Central memory CD4-positive, alpha-beta T cell (primary cell): ENCODE measurements at places on chromosomes 7 and 10.
A peak's percentile ranks its signal among the peaks of the same experiment; 100 is the strongest.

GRCh38 chr10:106038246-106038645 is 1126.3 kb downstream of the SORCS1 start:
- no peak for DNase-seq

GRCh38 chr10:119517235-119518141 is 25.0 kb downstream of the RGS10 start:
- DNase-seq: peak; percentile 43

DNA sequence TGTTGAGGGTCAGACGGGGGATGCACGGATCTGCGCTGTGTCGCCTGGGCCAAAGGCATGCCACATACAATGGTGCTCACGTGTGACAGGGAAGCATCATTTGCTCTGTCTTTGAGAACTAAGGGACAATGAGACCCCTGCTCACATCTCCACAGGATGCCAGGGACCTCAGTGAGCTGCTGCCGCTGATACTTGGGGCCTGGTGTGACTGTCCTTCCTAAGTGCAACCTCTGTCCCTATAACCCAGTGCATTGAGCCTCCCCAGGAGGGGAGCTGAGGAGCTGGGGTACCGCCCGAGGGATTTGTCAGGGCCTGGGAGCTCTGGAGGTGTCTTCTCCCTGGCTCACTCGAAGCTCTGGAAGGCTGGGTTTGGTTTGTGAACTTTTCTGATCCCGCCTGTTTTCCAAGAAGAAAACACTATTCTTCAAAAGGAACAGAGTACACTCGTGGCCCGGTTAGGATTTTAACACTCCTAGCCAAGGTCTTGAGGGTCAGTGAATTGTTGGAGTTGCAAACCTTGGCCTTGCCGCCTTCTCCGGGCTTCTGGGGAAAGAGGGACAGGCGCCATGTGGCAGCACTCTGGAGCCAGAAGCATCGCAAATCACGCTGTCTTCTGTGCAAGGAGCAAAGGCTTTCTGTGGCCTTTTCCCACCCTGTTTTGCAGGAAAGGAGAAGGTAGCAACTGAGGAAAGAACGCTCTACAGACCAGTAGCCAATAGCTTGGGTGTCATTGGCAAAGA is 26.2 kb upstream of the CTBP2 start:
- no peak for DNase-seq

DNA sequence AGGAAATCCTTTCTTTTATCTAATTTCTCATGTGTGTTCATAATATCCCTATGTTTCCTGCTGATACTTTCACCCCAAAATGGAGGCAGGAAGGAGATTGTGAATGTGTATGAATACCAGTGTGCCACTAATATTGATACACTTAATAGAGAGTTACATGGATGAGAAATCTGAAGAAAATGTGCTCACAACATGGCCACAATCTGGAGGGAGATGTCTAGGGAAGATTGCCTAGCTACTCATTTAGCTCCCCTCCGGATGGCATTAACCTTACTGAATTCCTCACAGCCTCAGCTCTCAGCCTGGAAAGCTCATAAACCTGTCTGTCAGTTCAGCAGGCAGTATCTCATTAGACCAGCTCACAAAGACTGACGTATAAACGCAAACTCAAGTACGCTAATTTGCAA is 23.4 kb upstream of the DMTF1 start:
- DNase-seq: no peak

DNA sequence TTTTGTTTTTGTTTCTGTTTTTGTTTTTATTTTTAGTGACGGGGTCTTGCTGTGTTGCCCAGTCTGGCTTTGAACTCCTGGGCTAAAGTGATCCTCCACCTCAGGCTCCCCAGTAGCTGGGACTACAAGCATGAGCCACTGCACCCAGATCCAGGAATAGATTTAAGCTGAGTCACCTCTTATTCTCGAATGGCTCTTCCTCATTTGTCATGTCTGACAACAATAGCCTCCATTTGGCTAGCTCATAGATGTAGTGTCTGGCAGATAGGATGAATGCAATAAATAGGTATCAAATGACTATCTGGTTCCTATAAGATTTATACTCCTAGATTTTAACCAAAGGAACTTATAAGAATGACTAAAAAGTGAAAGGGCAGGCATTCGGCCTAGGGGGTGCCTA is 172.9 kb downstream of the TMEM26 start:
- no peak for DNase-seq

DNA sequence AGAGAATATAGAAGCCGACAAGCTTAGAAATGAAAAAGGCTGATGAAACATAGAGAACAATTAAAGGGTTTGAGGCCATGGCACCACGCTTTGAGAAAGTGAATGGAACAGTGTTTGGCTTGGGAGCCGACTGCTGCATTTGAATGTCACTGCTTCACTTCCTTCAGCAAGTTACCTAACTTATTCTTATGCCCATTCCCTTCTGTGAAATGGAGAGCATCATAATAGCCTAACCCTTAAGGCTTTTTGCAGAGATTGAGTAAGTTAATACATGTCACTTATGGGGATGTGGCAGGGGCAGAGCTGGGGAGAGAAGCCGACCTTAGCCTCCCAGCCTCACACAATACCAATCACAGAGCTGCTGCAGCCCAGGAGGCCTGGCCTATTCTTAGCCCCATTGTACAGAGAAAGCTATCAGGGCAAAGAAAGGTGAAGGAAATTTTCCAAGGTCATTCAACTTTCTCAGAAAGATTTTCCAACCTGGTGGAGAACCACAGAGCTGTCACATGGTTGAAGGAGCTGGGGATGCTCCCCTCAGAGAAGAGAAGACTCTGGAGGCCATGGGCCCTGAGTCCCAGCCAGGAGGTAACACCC is 186.0 kb upstream of the GDF10 start:
- no peak for DNase-seq

DNA sequence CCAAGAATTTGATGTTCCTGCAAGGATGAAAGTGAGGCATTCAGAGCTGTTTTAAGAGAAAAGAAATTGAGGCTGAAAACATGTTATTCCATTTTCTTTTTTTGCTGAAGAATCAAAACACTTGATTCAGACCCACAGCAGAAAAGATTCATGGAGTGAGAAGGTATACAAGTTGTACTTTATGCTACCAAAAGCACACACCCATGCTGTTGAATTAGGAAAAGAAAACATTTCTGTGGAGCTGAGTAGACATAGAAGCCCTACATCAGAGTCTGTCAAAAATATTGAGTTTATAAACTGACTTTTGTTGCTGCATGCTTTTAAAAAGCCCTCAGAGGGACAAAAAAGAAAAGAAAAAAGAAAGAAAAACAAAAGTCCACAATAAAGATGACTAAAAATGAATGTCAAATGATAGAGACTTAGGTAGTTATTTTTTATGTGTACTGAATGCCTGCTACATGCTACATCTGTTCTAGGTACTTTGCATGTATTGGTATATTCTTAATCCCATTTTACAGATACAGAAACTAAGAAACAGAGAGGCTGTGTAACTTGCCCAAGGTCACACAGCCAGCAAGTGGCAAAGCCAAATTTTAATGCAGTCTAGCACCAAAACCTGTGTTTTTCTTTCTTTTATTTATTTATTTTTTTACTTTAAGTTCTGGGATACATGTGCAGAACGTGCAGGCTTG is 71.7 kb upstream of the PALS2 start:
- DNase-seq: no peak

GRCh38 chr10:84525120-84525806 is 196.9 kb downstream of the CCSER2 start:
- no peak for DNase-seq

DNA sequence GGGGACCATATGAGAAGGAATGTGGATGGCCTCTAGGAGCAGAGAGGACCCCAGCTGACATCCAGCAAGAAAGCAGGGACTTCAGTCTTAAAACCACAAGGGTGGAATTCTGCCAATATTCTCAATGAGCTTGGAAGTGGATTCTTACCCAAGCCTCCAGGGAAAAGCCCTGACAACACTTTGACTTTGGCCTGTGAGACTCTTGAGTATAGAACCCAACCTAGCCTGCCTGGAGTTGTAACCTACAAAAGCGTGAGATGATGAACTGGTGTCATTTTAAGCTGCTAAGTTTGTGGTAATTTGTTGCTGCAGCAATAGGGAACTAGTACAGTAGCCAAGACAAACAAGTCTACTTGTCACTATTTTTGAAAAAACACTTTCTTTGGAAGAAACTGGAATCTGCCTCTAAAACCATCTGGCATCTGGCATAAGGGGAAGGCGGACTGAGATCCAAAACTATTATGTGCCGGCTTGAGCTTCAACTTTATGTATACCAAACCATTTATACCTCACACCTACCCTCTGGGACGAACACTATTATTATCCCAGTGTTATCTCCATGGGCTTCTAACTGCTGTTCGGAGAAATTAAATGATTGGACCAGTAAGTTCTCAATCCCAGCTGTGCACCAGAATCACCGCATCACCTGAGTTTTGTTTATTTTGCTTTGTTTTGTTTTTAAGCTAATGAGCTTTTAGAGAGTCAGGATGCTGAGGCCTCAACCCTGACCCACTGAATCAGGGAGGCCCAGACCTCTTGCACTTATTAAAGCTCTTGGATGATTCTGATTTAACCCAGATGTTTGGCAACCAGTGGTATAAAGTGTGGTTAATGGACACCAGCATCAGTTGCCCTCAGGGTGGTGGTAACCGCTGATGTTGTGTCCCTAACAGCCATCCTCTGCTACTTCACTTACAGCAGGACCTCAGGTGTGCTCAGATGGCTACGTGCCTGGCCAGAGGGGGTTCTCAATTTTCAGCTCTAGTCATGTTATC is 83.0 kb downstream of the C1GALT1 start:
- DNase-seq: no peak

DNA sequence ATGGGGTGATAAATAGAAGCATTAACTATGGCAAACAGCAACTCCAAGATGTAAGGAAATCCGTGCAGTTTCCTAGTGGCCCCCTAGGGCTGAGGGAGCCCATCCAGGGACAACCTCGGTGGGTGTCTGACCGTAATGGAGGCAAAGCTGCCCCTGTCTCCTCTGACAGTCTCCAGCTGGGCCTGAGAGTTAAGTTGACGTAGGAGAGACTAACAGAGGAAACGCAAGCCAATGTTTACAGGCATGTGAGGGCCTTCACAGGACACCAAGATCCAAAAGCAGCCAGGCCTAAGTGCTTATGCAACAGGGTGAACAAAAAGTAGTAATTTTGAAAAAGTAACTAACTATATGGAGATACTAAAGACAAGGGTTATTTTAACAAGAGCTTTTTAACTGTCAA is 330.0 kb upstream of the C7orf33 start:
- DNase-seq: no peak

- DNase-seq: no peak
Measured at GRCh38 chr7:112500619-112501018, 19.8 kb downstream of the LSMEM1 start.

DNA sequence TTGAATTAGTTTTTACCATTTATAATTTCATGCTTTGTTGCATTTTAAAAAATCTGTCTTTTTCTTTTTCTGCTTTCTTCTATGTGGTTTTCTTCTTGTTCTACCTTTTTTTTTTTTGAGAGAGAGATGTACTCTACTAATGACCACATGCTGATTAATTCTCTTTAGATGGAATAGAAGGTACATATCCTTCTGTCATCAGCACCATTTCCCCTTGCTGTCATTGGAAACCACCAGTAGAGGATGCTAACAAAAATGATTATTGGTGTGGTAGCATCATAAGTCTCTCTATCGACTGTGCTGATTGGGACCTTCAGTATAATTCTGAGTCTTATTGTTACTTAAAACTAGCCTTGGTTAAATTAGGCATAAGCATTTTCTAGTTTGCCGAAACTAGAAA is 3.6 kb downstream of the ZEB1 start:
- peak; percentile 10 for DNase-seq

- no peak for DNase-seq
Measured at GRCh38 chr10:13946209-13946460, 359.4 kb downstream of the PRPF18 start.

DNA sequence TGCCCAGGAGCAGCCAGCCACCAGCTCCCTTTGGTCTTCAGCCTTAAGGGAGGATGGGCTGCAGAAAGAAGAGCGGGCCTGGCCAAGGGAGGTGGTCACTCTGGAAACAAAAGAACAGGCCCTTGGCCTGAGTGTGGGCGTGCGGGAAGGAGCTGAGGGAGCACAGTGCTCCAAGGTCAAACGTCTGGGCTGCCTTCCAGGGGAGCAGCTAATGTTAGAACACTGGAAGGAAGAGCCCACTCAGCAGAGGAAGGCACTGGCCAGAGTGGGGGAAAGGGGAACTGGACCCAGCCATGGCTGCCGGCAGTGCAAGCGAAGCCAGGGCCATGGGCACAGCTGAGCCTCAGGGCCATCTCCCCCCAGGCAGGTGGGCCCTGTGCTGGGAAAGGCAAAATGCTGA is 42.7 kb downstream of the FAM53B start:
- no peak for DNase-seq

DNA sequence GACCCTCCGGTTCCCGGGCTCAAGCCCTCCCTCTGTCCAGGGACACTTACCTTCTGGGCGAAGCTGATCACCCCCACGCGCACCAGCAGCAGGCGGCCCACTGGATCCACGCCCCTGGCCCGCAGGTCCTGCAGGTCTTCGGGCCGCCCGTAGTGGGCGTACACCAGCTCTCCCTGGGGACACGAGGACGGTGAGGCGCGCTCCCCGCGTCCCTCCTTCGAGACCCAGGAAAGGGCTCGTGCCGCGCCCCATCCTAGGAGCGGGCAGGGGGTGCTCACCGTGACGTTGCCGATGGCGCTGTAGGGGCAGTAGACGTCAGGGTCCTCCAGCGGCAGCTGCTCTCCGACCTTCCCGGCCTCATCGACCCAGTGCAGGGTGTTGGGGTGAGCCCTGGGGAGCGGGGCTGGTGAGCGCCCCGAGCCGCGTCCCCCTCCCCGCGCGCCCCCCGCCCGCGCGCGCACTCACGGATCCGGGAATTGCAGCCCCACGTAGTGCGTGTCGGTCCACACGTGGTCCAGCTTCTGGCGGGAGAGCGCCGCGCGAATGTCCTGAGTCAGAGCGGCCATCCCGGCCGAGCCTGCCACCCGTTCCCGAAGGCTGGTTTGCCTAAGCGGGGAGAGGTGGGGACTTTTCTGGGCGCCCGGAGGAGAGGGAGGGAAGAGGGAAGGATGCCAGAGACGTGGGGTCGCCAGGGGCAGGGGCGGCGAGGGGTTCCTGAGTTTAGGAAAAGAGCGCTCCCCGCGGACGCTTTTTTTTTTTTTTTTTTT is 8.2 kb downstream of the TFR2 start:
- DNase-seq: peak; percentile 56

DNA sequence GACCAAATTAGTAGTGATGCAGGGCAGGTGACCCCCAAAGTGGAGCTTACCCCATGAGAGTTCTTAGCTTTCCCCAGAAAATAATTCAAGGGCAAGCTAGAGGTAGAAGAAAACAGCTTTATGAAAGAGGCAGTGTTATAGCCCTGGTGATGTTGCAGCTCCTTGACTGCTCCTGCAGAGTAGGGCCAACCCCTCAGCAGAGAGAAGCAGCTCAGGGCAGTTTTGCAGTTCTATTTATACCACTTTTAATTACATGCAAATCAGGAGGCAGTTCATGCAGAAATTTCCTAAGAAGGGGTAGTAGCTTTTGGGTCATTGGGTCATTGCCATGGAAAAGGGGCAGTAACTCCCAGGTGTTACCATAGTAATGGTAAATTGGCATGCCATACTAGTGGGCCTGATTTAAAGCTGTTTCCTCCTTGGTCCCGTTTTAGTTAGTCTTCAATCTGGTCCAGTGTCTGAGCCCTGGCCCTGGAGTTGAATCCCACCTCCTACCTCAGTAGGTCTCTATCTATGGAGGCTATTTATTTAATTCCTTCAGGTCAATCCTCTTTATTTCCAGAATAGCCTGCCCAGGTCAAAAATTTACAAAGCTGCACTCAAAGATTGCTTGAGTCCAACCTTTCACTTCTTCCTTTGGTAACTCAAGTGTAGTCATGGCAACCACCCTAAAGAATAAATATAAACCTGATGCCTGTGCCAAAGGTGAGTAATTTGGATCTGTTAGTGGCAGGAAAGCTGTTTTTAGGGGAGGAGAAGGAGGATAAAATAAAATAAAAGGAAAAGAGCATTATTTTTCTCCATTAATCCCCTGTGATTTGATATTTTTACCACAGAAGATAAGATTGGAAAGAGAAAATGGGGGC is 29.5 kb downstream of the PLXDC2 start:
- no peak for DNase-seq
